Spleen (tissue), 13 donors: ENCODE measurements at places on chromosomes 7 and 10. TPM values are rescaled to one million over a fixed set of nuclear protein-coding genes. Genes with fewer than 3 reads are reported as not detected.
A peak's percentile ranks its signal among the peaks of the same experiment; 100 is the strongest.

DNA sequence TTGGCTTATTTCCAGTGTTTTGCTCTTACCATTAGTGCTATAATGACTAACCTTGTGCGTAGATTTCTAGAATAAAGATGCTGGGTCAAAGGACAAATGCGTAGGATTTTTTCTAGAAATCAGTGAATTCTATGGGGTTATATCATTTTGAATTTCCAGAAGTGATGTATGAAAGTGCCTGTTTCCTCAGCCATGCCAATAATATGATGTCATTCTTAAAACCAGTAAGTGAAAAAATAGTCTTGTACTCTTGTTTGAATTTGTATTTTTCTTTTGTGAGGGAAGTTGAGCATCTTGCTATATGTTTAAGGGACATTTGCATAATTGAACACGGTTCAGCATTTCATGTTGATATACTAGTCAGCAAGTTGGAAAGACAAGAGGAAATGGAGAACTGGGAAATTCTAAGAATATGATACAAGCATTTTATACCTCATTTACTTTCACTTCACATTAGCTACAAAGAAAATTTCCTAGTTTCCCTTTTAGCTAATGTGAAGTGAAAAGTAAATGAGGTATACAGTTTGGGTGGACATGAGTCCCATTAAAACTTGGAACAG is 3.8 kb upstream of the DNAH11 start:
- H3K4me3 ChIP-seq: no peak overlapping the region
- no peak overlapping the region for H3K27ac ChIP-seq
- DNase-seq: no peak
- peaks cover 31% of the 10 kb centered on the region for H3K27me3 ChIP-seq
- peaks cover 12% of the 10 kb centered on the region for H3K4me1 ChIP-seq

DNA sequence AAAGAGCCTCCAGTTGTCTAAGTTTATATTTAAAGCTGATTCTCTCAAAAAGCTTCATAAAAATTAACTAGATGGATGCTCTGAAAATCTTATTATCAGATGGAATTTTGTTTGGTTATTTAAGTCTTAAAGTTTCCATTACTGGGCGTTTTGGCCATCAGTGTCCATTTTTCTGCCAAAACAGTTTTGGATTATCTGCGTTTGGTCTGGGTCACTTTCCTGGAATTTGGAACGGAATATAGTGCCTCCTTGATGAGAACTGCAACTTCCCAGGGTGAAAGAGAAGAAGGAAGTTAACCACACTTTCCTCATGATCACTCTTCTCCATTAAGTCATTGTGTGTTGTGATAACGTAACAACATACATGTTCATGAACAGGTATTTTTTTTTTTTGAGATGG is 764.9 kb upstream of the AUTS2 start:
- H3K27ac ChIP-seq: no peak overlapping the region
- H3K4me1 ChIP-seq: no peaks in the 10 kb centered on the region
- no peaks in the 10 kb centered on the region for H3K27me3 ChIP-seq
- no peak for DNase-seq
- H3K36me3 ChIP-seq: no peaks in the 10 kb centered on the region

DRGX gene
- total RNA-seq: not detected

COBL gene
- total RNA-seq: 0.59 TPM

GRCh38 chr10:103278862-103279298 is 1.9 kb downstream of the INA start:
- no peak overlapping the region for H3K4me3 ChIP-seq
- peaks cover 19% of the 10 kb centered on the region for H3K4me1 ChIP-seq
- no peak for DNase-seq
- H3K27ac ChIP-seq: no peak overlapping the region

GRCh38 chr7:69619635-69620034 is 21.4 kb downstream of the AUTS2 start:
- H3K36me3 ChIP-seq: no peaks in the 10 kb centered on the region
- no peak for DNase-seq
- H3K4me3 ChIP-seq: no peak overlapping the region

- H3K36me3 ChIP-seq: no peaks in the 10 kb centered on the region
- no peaks in the 10 kb centered on the region for H3K27me3 ChIP-seq
- no peak overlapping the region for H3K27ac ChIP-seq
- peaks cover 47% of the 10 kb centered on the region for H3K4me1 ChIP-seq
- DNase-seq: peak; percentile 44
Observed at GRCh38 chr7:74202841-74203556, 6.8 kb upstream of the LAT2 start.

- H3K4me1 ChIP-seq: no peaks in the 10 kb centered on the region
- H3K36me3 ChIP-seq: no peaks in the 10 kb centered on the region
- no peak overlapping the region for H3K4me3 ChIP-seq
- no peaks in the 10 kb centered on the region for H3K27me3 ChIP-seq
Observed at GRCh38 chr7:41893656-41894055, 190.8 kb upstream of the INHBA start.

- H3K27ac ChIP-seq: no peak overlapping the region
- H3K4me3 ChIP-seq: no peak overlapping the region
- H3K36me3 ChIP-seq: no peaks in the 10 kb centered on the region
- H3K4me1 ChIP-seq: no peaks in the 10 kb centered on the region
- DNase-seq: peak; percentile 74
- H3K27me3 ChIP-seq: no peaks in the 10 kb centered on the region
Observed at GRCh38 chr7:117019786-117020590, 66.7 kb downstream of the ST7 start.

GRCh38 chr10:43871545-43871944 is 222.9 kb upstream of the ZNF32 start:
- H3K4me1 ChIP-seq: no peaks in the 10 kb centered on the region
- no peak for DNase-seq
- no peak overlapping the region for H3K4me3 ChIP-seq
- no peak overlapping the region for H3K27ac ChIP-seq
- no peaks in the 10 kb centered on the region for H3K27me3 ChIP-seq

- H3K4me1 ChIP-seq: no peaks in the 10 kb centered on the region
- H3K27ac ChIP-seq: no peak overlapping the region
- no peaks in the 10 kb centered on the region for H3K36me3 ChIP-seq
- no peak overlapping the region for H3K4me3 ChIP-seq
- H3K27me3 ChIP-seq: no peaks in the 10 kb centered on the region
Observed at GRCh38 chr7:83475420-83475819, 173.5 kb downstream of the SEMA3E start.

DNA sequence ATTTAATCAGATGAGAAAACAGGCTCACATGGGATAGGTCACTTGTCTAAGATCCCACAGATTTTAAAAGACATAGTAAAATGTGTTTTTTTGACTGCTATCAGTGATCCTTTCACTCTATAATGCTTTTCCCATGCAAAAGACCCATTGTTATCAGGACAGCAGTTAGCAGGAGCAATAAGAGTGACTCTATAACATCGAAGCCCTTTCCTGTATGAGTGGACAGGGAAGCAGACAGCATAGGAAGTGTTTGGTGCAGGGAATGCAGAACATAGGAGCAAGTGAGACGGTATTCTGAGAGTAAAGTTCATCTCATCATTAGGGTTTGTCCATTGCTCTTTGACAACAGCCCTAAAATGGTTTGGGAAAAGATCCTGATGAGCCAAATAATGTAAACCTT is 68.5 kb downstream of the SLC25A13 start:
- no peaks in the 10 kb centered on the region for H3K4me1 ChIP-seq
- no peak for DNase-seq
- H3K4me3 ChIP-seq: no peak overlapping the region
- no peaks in the 10 kb centered on the region for H3K27me3 ChIP-seq
- no peak overlapping the region for H3K27ac ChIP-seq
- no peaks in the 10 kb centered on the region for H3K36me3 ChIP-seq
